Nucleus accumbens (tissue), 56 donors: ENCODE measurements at places on chromosomes 6 and 20.

GRCh38 chr6:29933955-29934354 lies 8.4 kb upstream of the HLA-A start:
- no peak for DNase-seq

DNA sequence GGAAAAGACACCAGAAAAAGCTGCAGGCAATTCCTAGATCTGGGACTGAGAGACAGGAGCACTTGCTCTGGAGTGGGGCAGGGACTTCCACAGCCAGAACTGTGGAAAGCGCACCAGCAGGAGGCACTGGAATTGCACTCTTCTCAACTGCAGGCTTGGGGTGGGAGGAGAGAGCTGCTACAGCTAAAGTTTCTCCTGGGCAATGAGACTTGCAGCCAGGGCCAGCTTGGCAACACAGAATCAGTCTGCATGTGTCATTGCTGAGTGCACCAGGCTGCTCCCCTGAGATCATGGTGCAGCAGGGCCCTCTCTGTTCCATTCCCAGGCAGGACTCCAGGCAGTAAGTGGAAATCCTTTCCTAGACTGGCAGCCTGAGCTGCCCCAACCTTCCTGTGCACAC lies 145.8 kb downstream of the INSM1 start:
- DNase-seq = peak; percentile 43

DNA sequence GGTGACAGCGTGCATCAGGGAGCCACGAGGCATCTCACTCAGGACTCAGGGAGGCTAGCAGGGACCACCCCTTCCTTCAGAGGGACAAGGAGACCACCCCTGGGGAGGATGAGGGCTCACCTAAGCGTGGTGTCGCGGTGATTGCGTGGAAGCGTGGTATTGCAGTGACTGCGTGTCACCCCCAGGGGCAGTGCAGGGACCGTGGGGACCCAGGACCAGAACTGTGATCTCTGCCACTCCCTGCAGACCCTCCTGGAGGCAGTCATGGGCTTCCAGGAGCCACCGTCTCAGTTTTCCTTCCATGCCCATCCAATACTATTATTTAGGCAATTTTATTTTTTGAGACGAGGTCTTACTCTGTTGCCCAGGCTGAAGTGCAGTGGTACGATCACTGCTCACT lies 147.1 kb downstream of the TAF4 start:
- no peak for DNase-seq

- no peak for DNase-seq
Measured at GRCh38 chr6:47239546-47239945, 70.2 kb downstream of the TNFRSF21 start.

GRCh38 chr6:48061265-48061990 lies 49.6 kb downstream of the PTCHD4 start:
- no peak for DNase-seq

DNA sequence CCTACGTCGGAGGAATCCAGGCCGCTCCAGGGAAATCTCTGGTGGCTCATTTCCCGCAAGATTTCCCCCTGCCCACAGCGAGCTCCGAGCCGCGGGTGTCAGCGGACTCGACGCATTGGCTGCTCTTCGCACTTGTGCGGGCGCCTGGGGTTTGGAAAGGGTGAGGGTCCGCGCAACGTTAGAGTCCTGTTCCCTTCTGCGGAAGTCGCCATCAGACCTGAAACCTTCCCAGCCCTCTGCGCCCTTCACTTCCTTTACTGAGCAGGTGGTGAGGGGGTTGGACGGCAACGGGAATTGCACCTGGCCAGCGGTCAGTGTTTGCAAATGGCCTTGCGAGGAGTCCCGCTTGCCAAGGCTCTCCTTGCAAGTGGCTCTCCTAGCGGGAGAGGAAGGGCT lies 8.4 kb downstream of the PAX1 start:
- DNase-seq = no peak

DNA sequence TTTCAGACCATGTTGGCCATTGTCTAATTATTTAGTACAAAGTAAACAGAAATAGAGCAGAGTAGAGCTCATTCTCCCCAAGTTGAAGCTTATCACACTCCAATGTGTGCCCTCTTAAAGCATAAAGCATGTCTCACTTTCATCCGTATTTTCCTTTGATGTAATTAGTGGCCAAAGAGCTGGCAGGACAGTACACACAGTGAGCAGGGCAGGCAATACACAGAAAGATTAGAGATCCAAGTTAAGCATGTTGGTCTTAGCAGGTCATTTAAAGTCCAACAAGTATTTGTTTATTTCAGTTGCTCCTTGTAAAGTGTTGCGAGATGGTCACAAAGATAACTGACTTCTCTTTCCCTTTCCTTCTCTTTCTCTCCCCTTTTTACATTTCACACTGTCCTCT lies 47.2 kb downstream of the RFX6 start:
- no peak for DNase-seq

DNA sequence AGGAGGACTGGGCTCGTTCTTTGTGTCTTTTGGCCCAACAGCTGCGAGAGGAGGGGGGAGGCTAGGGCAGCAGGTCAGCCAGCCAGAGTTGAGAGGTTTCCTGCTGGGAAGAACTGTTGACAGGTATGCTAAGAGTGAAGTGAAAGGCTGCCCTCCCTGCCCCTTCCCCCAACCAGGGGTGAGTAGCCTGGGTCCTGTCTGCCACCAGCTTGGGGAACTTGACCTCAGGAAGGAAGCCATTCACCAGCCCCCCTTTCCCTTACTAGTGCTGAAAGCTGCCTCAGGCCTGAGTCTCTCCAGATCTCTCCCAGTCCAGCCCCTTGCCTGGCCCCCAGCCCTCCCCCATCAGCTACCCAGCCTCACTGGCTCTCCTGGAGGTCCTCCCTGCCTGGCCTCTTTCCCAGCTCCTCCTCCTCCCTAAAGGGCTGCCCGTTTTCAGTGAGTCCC lies 20.7 kb upstream of the ZNF76 start:
- no peak for DNase-seq

GRCh38 chr20:15179381-15179780 lies 842.0 kb upstream of the FLRT3 start:
- no peak for DNase-seq

GRCh38 chr20:36591854-36592641 lies 13.5 kb upstream of the RAB5IF start:
- DNase-seq = no peak
